ENCODE measurements at places on chromosomes 5 and 9.

GRCh38 chr5:52863715-52864290 is 76.1 kb downstream of the ITGA1 start:
- no peak for DNase-seq

- no peak for DNase-seq
These were observed 9.9 kb downstream of the ANP32B start for GRCh38 chr9:97993000-97993399.

DNA sequence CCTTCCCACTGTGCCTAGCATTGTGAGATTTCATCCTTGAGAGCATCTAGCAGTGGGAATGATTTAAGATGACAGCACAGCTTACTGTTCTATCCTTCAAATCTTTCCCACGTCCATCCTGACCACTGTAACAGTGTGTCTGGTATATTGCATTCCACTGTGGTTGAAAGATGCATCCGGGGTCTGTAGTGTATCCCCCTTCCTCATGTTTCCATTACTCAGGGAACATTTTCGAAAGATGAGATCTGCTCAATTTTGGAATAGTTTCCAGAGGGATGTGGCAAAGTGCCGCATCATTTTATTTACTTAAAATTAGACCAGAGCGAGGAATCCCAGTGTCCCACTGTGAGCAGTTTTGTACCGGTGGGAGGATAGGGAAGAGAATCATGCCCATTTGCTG is 407.1 kb upstream of the PAPPA start:
- DNase-seq: no peak

DNA sequence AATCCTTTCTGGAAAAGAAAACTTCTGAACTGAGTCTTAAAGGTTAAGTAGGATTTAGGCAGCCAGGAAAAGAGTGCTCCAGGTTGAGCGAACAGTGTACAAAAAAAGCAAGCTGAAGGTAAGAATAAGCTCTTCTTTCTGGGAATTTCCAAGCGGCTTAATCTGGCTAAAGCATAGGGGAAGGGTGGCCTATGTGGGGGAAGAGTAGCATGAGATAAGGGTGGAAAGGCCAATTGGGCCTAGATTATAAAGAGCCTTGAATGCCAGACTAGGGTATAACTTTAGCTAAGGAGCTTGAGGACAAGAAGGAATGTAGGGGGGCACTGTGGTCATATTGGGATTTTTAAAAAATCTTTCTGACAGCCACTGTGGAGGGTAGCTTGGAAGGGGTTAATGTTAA is 37.3 kb upstream of the NR5A1 start:
- DNase-seq: no peak

DNA sequence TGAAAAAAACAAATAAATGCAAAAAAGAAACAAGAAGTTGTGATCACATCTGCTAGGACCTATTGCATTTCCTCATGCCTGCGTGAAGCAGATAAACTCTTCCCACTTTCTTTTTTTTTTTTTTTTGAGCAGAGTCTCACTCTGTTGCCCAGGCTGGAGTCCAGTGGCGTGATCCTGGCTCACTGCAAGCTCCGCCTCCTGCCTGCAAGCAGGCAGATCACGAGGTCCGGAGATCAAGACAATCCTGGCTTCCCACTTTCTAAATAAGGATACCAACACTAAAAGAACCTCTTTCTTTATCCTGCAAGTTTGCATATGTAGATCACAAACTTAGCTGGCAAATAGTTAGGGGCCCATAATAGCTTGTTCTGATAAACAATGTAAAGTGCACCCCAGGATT is 128.6 kb downstream of the ASTN2 start:
- DNase-seq: no peak

DNA sequence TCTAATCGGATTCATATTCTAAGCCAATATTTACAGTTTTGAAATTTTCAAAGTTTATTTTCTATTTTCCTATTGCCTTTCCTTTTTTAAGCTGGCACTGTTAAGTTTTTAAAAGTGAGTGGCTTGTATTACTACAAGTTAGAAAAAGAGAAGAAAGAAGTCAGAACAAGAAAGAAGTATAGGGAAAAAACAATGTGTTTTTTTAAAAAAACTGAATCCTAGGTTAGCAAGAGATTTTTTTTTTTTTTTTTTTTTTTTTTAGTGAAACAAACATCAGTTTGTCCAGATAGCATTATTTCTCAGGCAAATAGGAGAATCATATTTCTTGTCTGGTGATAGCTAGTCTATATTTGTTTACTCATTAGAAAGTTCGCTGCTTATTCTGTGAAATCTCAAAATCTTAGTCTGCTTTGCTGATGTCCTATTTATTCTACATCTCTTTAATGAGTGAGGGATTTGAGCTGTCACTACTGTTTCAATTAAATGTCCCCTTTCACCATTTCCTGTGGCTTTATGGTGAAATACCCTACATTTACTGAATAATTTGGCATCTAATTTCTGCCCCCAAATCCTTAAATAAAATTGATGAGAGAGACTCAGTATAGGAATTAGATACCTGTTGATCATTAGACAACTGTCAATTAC is 19.1 kb upstream of the LMNB1 start:
- no peak for DNase-seq

DNA sequence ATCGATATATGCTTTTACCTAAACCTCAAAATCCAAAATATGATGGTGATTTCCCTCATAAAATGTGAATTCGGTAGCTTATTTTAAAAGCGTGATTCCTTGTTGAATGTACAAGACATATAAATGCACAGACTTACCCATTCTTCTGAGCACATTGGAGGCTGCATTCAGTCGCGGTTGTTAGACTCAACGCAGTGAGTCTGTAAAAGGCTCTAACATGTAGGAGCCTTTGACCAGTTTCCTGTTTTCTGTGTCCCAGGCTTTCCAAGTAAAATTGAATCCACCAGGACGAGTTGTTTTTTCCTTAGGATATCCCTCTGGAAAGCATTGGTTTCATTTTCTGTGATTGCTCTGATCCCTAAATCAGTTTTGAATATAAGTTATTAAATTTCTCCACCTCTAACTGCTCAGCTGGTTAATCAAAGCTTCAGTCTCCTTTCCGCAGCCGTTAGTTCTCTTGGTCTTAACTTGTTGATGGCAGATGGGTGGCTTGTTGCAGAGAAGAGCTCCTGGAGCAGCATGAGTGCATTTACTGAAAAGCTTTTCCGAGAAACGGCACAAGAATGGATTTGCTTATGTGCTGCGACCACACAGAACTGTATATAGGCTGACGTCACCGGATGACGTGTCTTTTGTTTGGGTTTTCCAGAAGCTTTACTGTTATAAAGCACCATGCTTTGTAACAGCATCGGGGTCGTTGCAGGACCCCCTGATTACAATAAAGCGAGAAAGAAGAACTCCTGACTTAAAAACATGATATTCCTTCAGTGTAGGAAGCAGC is at the start of gene LRRTM2:
Gene LRRTM2, minus strand, starts transcription at position 565 of the 781 bp plus-strand sequence. Its CDS starts 424 bp downstream, at position 141.
- no peak for DNase-seq

DNA sequence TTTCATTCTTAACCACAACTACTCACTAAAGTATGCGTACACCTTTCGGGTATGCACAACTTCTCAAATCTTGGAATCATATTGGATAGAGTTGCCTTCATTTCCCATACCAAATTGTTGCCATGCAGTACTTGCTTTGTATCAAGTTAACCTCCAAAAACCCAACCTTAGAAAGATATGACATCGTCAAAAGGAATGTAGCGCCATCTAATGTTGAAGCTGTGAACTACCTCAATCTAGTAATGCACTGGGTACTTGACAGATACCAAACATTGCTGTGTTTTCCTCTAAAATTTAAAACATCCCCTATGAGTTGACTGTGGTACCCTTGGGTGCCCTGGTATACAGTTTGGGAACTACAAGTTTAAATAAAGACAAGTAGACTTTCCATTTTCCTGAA is 318.4 kb downstream of the ARL15 start:
- DNase-seq: no peak

DNA sequence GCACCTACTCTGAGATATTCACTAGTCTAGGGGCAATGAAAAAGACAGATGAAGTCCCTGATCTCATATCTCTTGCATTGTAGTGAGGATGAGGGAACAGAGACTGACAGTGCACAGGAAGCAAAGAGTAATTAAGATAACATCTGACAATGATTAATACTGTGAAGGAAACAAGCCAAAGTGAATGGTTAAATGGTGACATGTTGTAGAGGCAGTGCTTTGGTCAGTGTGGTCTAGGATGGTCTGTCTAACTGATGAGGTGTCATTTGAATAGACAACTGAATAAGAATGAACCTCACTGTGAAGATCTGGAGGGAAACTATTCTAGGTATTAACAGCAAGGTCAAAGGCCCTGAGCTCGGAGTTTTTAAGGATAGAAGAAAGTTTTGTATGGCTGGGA is 333.3 kb upstream of the GRIA1 start:
- no peak for DNase-seq

- DNase-seq: no peak
These were observed 75.9 kb upstream of the HTR4 start for GRCh38 chr5:148730270-148730669.

GRCh38 chr9:133863257-133863592 is 125.1 kb upstream of the SARDH start:
- DNase-seq: no peak

DNA sequence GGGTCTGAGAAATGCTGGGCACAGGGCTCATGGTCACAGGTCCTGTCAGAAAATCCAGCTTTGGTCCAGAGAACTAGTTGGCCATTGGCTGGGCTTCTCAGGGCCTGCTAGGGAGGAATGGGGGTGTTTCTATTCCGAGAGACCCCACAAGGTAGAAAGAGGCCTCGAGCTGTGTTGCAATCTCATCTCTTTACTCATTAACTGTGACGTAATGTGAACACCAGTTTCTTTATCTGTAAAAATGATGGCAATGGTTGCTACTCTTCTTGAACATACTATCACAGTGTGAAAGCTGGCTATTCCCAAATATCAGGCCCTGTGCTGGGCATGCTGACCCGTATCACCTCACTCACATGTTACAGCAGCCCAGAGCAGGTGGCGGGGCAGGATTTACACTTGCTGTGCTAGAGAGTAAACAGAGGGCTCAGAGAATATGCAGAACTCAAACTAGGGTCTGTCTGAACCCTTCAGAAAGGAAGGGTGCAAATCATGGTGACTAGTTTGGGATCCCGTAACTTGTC is 35.7 kb upstream of the SLC25A51 start:
- DNase-seq: no peak

GRCh38 chr9:122204055-122204454 is 24.7 kb downstream of the LHX6 start:
- no peak for DNase-seq

DNA sequence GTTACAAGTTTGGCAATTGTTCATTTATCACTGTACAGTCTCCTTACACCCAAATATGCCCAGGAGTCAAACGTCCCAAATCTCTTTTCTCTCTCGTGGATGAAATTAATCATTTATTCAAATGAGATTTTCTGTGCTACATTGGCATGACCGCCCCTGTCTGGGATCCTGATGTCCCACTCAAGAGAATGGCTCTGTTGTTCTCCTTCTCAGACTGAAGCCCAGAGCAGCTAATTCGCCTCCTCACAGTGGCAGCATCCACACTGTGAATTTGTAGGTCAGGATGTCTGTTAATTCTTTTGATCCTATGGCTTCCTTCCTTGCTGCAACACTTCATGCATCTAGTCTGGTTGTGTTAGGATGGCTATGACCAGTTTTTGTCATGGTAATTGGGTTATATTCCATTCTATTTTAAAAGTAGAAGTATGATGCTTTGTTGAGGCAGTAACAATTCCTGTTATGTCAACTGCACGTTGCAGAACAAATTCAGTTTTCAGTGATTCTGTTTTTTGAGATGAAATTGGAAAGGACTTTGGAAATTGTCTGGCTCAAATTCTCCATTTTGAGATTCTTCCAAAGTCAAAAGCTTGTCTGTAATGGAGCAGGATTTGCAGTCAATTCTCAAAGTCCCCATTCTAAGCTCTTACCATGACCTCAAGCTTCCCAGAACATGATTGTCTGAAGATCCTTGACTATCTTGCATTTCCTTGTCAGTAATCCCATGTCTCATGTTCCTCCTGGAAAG is 141.5 kb upstream of the GAS1 start:
- DNase-seq: no peak

Measured in memory B cell (primary cell).